ENCODE measurements at places on chromosomes 1 and 21. TPM values are rescaled to one million over a fixed set of nuclear protein-coding genes. Genes with fewer than 3 reads are reported as not detected.
A peak's percentile ranks its signal among the peaks of the same experiment; 100 is the strongest.

Gene UTS2
- not detected for total RNA-seq

Gene BLACAT1
- 0.31 TPM for total RNA-seq

Gene RASAL2
- not detected for total RNA-seq

Gene CD48
- 276 TPM for total RNA-seq

Gene RAP1GAP
- 0.49 TPM for total RNA-seq

Gene CHODL
- total RNA-seq, result not detected

Gene AMY2B
- total RNA-seq, result 63.7 TPM

Gene SMIM1
- total RNA-seq, result 5.7 TPM

Gene AMY2A
- not detected for total RNA-seq

Gene CNIH3
- total RNA-seq, result 2.8 TPM

Gene AGPAT3
- 59.0 TPM for total RNA-seq

Gene TRIM62
- total RNA-seq, result 15.5 TPM

Gene DLGAP3
- total RNA-seq, result 0.81 TPM

Gene SEC16B
- total RNA-seq, result not detected

Gene GCSAML
- total RNA-seq, result not detected

DNA sequence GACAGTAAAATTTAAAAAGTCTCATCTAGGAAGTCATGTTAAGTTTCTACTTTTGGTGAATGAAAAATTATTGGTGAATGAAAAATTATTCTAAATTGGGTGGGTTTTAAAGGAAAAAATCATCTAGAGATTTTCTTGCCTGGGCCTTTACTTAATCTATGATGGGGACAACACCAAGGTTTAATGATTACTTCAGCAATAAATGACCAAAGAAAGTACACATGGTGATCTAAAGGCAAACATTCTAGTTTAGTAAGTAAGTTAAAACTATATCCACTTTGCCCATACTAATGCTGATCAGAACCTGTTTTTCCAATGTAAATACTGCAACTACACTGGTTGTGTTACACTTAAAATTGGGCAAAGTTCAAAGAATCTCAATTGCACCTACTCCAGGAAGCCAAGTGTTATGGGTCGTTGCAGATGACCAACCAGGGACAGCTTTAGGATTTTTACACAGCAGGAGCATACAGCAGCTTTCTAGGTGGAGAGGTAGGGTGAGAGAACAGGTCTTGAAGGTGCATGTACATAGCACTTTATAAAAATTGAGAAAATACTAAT, 14.6 kb upstream of the RPL5 start:
- no peaks in the 10 kb centered on the region for H3K4me1 ChIP-seq
- H3K4me3 ChIP-seq, result no peak overlapping the region
- H3K27ac ChIP-seq, result no peak overlapping the region
- DNase-seq, result no peak
- peaks cover 11% of the 10 kb centered on the region for H3K27me3 ChIP-seq

DNA sequence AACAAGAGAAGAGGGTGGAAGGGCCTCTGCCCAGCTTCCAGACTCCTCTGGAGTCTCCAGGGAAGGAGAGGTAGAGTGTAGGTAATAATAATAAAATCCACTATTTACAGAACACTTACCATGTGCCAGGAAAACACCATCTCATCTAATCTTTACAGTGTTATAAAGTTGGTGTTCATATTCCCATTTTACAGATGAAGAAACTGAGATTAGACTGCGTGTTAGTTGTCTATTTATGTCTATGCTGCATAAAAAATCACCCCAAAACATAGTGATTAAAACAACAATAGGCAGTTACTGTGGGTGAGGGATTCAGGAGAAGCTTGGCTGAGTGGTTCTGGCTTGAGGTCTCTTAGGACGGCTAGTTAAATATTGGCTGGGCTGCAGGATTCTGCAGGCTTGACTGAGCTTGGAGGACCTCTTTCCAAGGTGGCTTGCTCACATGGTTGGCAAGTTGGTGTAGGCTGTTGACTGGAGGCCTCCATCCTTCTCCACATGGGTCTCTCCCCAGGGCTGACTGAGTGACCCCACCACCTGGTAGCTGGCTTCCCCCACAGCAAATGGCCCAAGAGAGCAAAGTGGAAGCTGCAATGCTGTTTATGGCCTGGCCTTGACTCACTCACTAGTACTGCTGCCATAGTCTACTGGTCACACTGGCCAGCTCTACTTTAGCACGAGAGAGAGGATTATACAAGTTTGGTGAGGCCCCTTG, 6.5 kb upstream of the ALX3 start:
- no peaks in the 10 kb centered on the region for H3K4me1 ChIP-seq
- DNase-seq, result no peak
- H3K36me3 ChIP-seq, result no peaks in the 10 kb centered on the region
- peaks cover 56% of the 10 kb centered on the region for H3K27me3 ChIP-seq
- no peak overlapping the region for H3K4me3 ChIP-seq

- H3K36me3 ChIP-seq, result no peaks in the 10 kb centered on the region
- H3K27ac ChIP-seq, result no peak overlapping the region
- DNase-seq, result no peak
- no peaks in the 10 kb centered on the region for H3K27me3 ChIP-seq
- H3K4me3 ChIP-seq, result no peak overlapping the region
- H3K4me1 ChIP-seq, result no peaks in the 10 kb centered on the region
These were observed 67.1 kb upstream of the PTGFRN start for GRCh38 chr1:116842654-116843053.

DNA sequence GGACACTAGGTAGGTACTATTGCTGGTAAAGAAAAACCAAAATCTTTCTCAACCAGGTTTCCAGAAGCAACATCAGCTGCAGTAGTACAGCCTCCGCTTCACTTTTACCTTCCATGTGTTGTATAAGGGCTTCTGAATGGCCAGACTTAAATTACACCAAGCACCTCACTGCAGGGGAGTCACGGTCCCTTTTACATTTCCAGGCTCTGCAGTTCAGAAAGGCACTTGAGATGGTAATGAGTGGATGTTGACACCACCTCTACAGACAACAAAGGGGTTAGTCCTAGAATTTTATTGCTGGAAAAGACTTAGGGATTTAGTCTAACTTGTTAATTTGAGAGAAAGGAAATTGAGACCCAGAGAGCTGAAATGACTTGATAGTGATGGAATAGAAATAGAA, 12.0 kb upstream of the DUSP12 start:
- no peak overlapping the region for H3K27ac ChIP-seq
- no peak overlapping the region for H3K4me3 ChIP-seq
- no peaks in the 10 kb centered on the region for H3K36me3 ChIP-seq
- no peak for DNase-seq

- H3K36me3 ChIP-seq, result no peaks in the 10 kb centered on the region
- no peak overlapping the region for H3K27ac ChIP-seq
- no peak overlapping the region for H3K4me3 ChIP-seq
- no peak for DNase-seq
- H3K4me1 ChIP-seq, result no peaks in the 10 kb centered on the region
These were observed 65.3 kb upstream of the MAGI3 start for GRCh38 chr1:113325022-113325421.

GRCh38 chr1:109514846-109515245, 5.3 kb upstream of the AMIGO1 start:
- DNase-seq, result no peak
- no peak overlapping the region for H3K4me3 ChIP-seq
- H3K27me3 ChIP-seq, result no peaks in the 10 kb centered on the region

- DNase-seq, result no peak
- no peak overlapping the region for H3K4me3 ChIP-seq
- peaks cover 8% of the 10 kb centered on the region for H3K27me3 ChIP-seq
- H3K36me3 ChIP-seq, result no peaks in the 10 kb centered on the region
These were observed 9.4 kb upstream of the FMO3 start for GRCh38 chr1:171081314-171081753.

- peaks cover 34% of the 10 kb centered on the region for H3K4me1 ChIP-seq
- H3K27ac ChIP-seq, result no peak overlapping the region
- H3K27me3 ChIP-seq, result no peaks in the 10 kb centered on the region
- H3K4me3 ChIP-seq, result no peak overlapping the region
- H3K36me3 ChIP-seq, result peaks cover 2% of the 10 kb centered on the region
These were observed 130.6 kb downstream of the MRPS6 start for GRCh38 chr21:34203851-34204420.

- no peaks in the 10 kb centered on the region for H3K27me3 ChIP-seq
- no peak overlapping the region for H3K27ac ChIP-seq
- no peak overlapping the region for H3K4me3 ChIP-seq
- H3K4me1 ChIP-seq, result no peaks in the 10 kb centered on the region
- DNase-seq, result no peak
These were observed 183.5 kb upstream of the DPYD start for GRCh38 chr1:98104289-98104688.

GRCh38 chr1:60152891-60153290, 79.3 kb upstream of the C1orf87 start:
- H3K4me1 ChIP-seq, result no peaks in the 10 kb centered on the region
- DNase-seq, result no peak
- no peaks in the 10 kb centered on the region for H3K36me3 ChIP-seq
- no peaks in the 10 kb centered on the region for H3K27me3 ChIP-seq
- no peak overlapping the region for H3K27ac ChIP-seq

- no peaks in the 10 kb centered on the region for H3K4me1 ChIP-seq
- peaks cover 9% of the 10 kb centered on the region for H3K27me3 ChIP-seq
- no peak for DNase-seq
- H3K27ac ChIP-seq, result no peak overlapping the region
- no peak overlapping the region for H3K4me3 ChIP-seq
These were observed 263.8 kb downstream of the KAZN start for GRCh38 chr1:14862114-14862771.

DNA sequence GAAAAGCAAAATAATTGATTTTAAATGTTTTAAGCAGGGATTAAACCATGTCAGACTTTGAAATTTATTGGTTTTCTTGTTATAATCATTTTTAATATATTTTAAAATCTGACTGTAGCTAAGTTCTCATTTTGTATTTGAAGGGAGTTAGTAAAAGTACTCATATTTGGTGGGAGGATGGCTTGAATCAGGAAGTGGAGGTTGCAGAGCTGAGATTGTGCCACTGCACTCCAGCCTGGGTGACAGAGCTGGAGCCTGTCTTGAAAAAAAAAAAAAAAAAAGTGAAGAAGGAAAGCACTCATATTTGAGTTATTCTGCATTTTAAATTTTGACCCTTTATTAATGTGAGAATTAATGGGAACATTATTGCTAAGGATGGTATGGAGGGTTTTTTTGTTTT, 106.0 kb downstream of the RABGAP1L start:
- H3K4me1 ChIP-seq, result peaks cover 5% of the 10 kb centered on the region
- no peak for DNase-seq
- H3K27me3 ChIP-seq, result no peaks in the 10 kb centered on the region
- H3K36me3 ChIP-seq, result peaks cover 2% of the 10 kb centered on the region

DNA sequence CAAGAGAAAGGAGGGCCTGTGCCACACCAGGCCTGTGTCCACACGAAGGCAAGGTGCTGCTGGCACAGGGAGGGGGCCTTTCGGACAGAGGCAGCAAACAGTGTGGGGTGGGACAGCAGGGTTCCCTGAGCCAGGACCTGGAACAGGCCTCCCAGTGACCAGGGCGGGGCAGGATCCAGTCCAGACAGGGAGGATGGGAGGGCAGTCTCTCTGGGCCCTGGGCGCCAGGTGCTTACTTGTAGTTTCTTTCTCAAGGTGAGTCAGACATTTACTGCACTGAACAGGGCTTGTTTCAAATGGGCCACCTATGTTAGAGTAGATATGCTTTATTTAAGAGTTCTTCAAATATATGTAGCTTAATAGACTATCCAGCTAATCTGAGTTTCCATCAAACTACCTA, 52.8 kb upstream of the STUM start:
- no peaks in the 10 kb centered on the region for H3K36me3 ChIP-seq
- H3K4me3 ChIP-seq, result no peak overlapping the region
- no peak overlapping the region for H3K27ac ChIP-seq
- H3K4me1 ChIP-seq, result peaks cover 3% of the 10 kb centered on the region
- peaks cover 3% of the 10 kb centered on the region for H3K27me3 ChIP-seq
- DNase-seq, result no peak

GRCh38 chr1:233480198-233480597, 133.7 kb upstream of the KCNK1 start:
- no peak overlapping the region for H3K27ac ChIP-seq
- no peak for DNase-seq
- peaks cover 16% of the 10 kb centered on the region for H3K27me3 ChIP-seq
- H3K4me3 ChIP-seq, result no peak overlapping the region
- no peaks in the 10 kb centered on the region for H3K36me3 ChIP-seq

- DNase-seq, result no peak
- no peak overlapping the region for H3K27ac ChIP-seq
- no peaks in the 10 kb centered on the region for H3K36me3 ChIP-seq
- H3K27me3 ChIP-seq, result peaks cover 21% of the 10 kb centered on the region
These were observed 25.6 kb downstream of the ALPL start for GRCh38 chr1:21534674-21535378.

- peaks cover 3% of the 10 kb centered on the region for H3K36me3 ChIP-seq
- H3K27me3 ChIP-seq, result no peaks in the 10 kb centered on the region
- H3K27ac ChIP-seq, result peak overlapping the region; percentile 92
- peak overlapping the region; percentile 86 for H3K4me3 ChIP-seq
- H3K4me1 ChIP-seq, result peaks cover 36% of the 10 kb centered on the region
These were observed 978 bp downstream of the PRDM15 start for GRCh38 chr21:41877901-41878830.

- no peak overlapping the region for H3K27ac ChIP-seq
- DNase-seq, result no peak
- H3K4me3 ChIP-seq, result no peak overlapping the region
These were observed 1187.4 kb upstream of the NCAM2 start for GRCh38 chr21:19810779-19811178.

DNA sequence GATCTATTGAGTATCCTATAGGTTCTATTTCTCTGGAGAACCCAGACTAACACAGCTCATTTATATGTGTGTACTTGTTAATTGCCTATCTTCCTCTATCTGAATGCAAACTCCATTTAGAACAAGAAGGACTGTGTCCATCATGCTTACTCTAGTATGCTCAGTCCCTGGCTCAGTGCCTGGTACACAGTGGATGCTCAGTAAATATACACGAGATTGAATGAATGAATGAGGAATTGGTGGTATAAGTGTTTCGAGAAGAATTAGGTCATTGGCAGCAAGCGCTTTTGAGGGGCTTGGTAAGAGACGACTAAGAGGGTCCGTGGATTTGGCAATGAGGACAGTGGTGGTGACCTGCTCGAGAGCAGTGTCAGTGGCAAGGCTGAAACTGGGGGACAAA, 112.5 kb downstream of the CSMD2 start:
- H3K27me3 ChIP-seq, result peaks cover 8% of the 10 kb centered on the region
- peaks cover 1% of the 10 kb centered on the region for H3K4me1 ChIP-seq
- DNase-seq, result no peak
- H3K36me3 ChIP-seq, result no peaks in the 10 kb centered on the region
- H3K4me3 ChIP-seq, result no peak overlapping the region

GRCh38 chr1:35564037-35564883, 6.7 kb downstream of the NCDN start:
- H3K4me3 ChIP-seq, result no peak overlapping the region
- peak; percentile 53 for DNase-seq
- H3K27ac ChIP-seq, result peak overlapping the region; percentile 86

- H3K4me3 ChIP-seq, result no peak overlapping the region
- no peaks in the 10 kb centered on the region for H3K4me1 ChIP-seq
- peak overlapping the region; percentile 16 for H3K27ac ChIP-seq
- H3K36me3 ChIP-seq, result no peaks in the 10 kb centered on the region
- H3K27me3 ChIP-seq, result no peaks in the 10 kb centered on the region
- DNase-seq, result no peak
These were observed 9.6 kb downstream of the RAB42 start for GRCh38 chr1:28601696-28602095.

- peaks cover 7% of the 10 kb centered on the region for H3K4me1 ChIP-seq
- no peak overlapping the region for H3K4me3 ChIP-seq
- peaks cover 12% of the 10 kb centered on the region for H3K27me3 ChIP-seq
- H3K36me3 ChIP-seq, result no peaks in the 10 kb centered on the region
- H3K27ac ChIP-seq, result no peak overlapping the region
These were observed 469.3 kb downstream of the LTN1 start for GRCh38 chr21:28523367-28523766.

- no peak for DNase-seq
- H3K4me1 ChIP-seq, result no peaks in the 10 kb centered on the region
- no peak overlapping the region for H3K27ac ChIP-seq
These were observed 199.9 kb upstream of the KCNK2 start for GRCh38 chr1:214882616-214883015.

GRCh38 chr1:176696109-176696508, 233.1 kb downstream of the PAPPA2 start:
- H3K36me3 ChIP-seq, result no peaks in the 10 kb centered on the region
- no peak overlapping the region for H3K4me3 ChIP-seq
- no peak overlapping the region for H3K27ac ChIP-seq
- peaks cover 2% of the 10 kb centered on the region for H3K27me3 ChIP-seq
- no peaks in the 10 kb centered on the region for H3K4me1 ChIP-seq
